Right kidney (tissue), 9 donors: ENCODE measurements at places on chromosomes 1 and 21.

DNA sequence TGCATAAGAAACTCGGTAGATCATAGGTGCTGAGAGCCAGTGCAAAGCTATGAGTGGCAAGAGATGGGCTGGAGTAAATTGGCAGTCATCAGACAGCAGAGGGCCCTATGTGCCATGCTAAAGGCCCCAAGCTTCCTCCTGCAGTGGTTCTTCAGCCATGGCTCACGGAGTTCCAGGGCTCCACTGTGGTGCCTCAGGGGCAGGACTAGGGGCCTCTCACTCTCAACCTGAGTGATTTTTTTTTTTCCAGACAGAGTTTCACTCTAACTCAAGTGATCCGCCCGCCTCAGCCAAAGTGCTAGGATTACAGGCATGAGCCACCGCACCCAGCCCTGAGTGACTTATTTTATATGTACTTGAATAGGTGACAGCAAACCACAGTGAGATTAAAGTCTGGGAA is 10.4 kb upstream of the GJA8 start:
- DNase-seq: no peak

DNA sequence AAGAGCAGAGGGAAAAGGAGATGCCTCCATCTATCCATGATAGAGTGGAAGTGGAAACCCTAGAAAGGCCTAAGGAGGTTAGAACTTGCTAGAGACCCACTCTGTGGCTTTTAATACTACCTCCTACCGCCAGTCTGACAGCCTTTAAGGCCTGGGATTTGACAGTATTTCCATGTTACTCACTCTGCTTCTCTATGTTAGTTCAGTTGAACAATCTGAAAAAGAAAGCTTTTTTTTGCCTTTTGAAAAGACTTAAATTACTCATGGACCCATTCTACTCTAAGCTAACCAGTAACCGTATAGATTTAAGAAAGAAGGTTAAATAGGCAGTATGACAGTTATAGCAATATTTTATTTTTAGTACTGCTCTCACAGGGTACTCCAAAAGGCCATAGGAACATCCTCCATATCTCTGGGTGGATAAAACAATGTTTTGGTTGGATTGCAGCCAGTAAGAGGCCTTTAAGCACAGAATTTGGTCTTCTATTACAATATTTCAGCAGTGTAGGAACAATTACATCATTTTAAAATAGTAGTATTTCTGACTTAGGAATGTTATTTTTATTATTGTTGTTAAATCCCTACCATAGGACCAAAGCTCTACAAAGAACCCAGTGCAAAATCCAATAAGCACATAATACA is 15.9 kb upstream of the GPR25 start:
- DNase-seq: no peak

DNA sequence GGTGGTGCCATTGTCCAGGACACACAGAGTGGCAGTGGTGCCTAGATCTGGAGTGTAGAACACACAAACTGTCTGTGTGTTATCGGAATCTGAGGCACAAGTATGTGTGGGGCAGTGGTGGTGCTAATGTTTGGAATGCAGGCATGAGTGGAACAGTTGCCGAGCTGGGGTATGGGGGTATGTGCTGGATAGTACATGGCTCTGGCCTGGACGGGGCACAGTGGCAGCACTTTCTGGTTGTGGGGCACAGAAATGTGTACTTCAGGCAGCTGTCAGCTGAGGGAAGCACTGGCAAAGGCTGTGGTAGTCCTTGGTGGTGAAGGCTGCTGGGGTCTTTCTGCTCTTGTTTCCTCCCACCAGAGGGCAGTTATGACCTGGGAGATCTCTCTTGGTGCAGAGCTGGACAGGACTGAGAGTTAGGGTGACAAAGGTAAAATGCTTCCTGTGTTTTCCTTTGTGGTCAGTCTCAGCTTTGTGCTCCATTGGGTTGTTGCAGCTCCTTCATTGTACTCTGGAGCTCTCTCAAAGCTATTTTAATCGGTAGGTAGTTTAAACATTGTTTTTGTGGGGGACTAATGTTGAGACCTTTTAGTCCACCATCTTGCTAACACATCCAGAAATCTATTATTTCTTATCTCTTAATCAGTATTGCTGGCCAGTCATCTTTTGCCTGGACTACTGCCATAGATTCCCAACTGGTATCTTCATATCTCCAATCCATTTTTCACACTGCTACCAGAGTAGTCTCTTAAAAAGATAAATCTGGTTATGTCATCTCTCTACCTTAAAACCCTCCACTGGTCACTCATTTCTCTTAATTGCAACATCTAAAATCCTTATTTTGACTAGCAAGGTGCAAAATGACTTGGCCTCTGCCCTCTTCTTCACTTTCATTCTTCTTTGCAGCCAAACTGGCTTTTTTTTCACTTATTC is 83.9 kb upstream of the NBPF4 start:
- DNase-seq: no peak

DNA sequence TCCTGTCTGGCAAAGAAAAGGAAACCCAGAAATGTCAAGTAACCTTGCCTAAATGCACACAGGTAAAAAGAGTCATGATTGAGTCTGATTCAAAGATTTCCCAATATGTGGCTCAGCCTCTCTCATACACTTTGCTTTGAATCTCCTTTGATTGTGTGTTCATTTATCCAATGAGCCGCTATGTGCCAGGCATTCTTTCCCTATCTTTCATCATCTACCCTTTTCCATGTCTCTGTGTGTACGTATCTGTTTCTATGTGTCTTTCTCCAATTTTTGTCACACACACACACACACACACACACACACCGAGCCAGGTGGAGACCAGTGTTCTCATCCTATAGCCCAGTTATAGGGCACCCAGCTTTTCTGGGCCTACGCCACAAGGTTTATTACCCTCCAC is 35.7 kb upstream of the BCL9 start:
- DNase-seq: no peak

- no peak for DNase-seq
These were observed 12.4 kb downstream of the ALX3 start for GRCh38 chr1:110057963-110058518.

- no peak for DNase-seq
These were observed 585 bp upstream of the PLEKHA6 start for GRCh38 chr1:204360314-204360713.

DNA sequence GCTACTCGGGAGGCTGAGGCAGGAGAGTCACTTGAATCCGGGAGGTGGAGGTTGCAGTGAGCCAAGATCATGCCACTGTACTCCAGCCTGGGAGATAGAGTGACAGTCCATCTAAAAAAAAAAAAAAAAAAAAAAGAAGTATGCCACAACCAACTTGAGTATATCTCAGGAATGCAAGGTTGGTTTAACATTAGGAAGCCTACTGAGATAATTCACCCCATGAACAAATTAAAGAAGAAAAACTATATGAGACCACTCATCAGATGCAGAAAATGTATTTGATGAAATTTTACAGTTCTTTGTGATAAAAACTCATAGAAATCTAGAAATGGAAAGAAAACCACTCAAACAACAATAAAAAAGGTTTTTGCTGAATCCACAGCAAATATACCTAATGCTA is 373.8 kb downstream of the LMO4 start:
- no peak for DNase-seq

- DNase-seq: no peak
These were observed 10.0 kb downstream of the CLDN19 start for GRCh38 chr1:42730002-42730401.

GRCh38 chr1:209434631-209435217 is 148.8 kb upstream of the CAMK1G start:
- DNase-seq: no peak
